ENCODE measurements at places on chromosomes 5 and 9.
A peak's percentile ranks its signal among the peaks of the same experiment; 100 is the strongest.

- no peak for DNase-seq
These were observed 2.3 kb downstream of the SLC44A1 start for GRCh38 chr9:105246656-105247173.

- DNase-seq: no peak
These were observed 111.1 kb downstream of the TLR4 start for GRCh38 chr9:117815315-117815714.

DNA sequence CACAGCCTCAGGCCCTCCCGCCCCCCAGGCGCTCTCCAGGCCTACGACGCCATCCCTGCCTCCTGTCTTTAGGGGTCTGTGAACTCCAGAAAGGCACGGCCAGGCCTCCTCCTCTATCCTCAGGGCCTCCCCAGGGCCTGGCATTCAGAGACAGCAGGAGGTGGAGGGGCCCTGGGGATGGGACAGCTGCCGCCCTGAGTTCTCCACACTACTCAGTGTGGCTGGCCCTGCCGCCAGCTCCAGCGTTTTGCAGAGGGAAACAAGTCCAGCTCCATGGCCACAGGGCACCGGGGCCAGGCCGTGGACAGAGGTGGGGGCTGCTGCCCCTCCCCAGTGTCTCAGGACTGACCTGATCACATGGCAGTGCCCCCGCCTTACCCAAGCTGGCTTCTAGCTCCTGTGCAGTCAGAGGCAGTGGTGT lies 16.4 kb downstream of the SH3GLB2 start:
- DNase-seq: no peak

DNA sequence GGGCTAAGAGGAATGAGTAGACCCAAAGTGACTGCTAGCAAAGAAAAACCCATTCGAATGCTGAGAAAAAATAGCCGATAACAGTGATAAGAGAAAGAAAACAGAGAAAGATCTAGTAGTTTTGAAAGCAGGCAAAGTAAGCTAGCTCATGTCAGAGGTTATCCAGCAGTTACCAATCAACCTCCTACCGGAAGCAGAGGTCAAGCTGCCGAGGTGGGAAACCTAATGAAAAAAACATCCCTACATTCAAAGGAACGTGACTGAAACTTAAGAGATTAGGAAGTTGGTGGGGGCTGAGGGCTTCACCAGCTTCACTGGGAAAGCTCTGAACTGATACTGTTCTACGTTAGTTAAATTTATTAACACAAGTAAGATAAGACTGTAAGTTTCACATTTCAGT lies 32.6 kb downstream of the SSBP2 start:
- no peak for DNase-seq

- DNase-seq: peak; percentile 40
These were observed 22.0 kb downstream of the PAPPA start for GRCh38 chr9:116175614-116176013.

GRCh38 chr9:37292896-37293295 lies 129.6 kb upstream of the GRHPR start:
- no peak for DNase-seq

DNA sequence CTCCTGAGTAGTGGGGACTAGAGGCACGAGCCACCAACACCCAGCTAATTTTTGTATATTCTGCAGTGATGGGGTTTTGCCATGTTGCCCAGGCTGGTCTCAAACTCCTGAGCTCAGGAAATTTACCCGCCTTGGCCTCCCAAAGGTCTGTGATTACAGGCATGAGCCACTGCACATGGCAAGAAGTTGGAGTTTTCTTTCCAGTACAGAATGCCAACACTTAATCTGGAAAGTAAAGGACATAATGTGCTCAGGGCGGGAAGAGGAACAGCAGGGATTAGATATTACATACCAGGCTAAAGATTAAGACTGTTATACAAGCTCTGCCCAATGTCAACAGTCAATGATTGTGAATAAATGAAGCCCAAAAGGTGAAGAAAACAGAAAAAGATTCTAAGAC lies 47.2 kb upstream of the AGXT2 start:
- DNase-seq: no peak

- peak; percentile 91 for DNase-seq
These were observed 156.1 kb upstream of the DAB2 start for GRCh38 chr5:39580702-39581453.

GRCh38 chr5:150510460-150511263 lies 2.7 kb downstream of the NDST1 start:
- DNase-seq: no peak

DNA sequence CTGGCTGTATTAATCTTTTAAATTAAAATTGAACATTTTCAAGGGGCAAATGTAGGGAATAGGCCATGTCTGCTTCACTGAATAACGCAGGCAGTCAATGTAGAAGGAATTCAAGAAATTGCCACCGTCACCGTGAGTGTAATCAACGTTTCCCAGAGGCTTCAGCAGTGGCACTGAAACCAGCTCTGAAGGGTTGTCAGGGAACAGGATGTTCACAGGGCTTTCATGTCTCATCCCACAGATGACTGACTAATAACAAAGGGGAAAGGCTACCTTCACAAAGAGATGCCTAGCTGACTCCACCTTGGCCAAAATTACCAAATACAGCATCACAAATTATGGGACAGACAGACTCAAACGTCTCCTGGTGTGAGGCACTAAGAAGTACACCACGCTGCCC lies 70.4 kb upstream of the SIMC1 start:
- DNase-seq: no peak

GRCh38 chr9:119284587-119285337 lies 84.5 kb downstream of the BRINP1 start:
- DNase-seq: no peak

DNA sequence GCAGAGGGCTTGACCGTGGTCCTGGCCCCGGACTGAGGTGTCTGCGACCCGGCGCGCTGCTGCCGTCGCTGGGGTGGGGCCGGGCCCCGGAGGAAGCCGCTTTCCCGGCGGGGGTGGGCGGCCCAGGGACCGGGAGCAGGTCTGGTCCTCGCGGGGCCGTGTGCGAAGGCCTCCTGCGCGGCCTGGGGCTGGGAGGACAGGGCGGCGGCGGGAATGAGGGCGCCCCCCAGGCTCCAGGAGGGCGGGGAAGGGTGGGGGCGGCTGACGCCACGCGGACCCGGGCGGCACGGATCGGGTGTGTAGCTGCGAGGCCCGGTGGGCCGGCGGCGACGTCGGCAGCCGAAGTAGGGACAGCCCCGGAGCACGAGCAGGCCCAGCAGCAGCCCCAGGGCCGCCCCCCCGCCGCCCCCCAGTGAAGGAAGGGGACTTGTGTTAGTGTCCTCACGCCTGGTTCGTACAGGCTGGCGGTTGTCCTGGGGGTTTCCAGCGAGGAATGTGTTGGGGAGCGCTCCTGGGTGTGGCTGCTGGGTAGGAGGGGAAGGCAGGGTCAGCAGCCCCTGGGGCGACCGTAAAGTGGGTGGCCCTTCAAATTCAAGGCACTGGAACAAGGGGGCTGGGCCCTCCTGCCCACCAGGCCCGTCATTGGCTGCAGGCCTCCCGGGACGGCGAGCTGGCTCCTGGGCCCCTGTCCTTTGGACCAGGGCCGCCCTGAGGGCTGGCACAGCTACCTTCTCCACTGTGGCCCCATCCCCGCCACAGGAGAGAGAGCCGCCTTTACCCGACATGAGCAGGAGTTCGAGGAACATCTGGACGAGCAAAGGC lies 597 bp upstream of the TMEM250 start:
- peak; percentile 49 for DNase-seq

- DNase-seq: no peak
These were observed 20.8 kb downstream of the CKMT2 start for GRCh38 chr5:81253875-81254274.

DNA sequence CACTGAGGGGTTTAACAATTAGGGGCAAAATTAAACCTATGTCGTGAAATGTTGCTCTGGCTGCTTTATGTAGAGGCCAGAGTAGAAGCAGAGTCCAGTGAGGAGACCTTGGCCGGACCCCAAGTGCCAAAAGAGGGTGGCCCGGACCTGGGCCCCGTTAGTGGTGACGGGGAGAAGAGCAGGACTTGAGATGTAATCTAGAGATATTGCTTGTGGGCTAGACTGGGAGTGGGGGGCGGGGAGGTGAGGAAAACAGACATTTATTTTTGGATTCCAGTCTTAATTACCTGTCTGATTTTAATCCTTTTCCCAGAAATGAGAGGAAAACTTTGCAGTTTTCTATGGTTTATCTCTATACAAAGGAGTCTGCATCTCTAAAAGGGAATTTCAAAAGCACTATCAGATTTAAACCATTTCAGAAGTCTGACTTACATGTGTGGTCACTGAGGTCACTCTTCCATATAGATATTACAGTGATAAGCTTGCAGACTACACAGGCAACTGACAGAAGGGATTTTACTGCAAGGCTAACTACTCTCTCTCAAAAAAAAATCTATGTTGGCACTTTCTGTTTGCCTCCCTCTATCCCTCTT lies 108.1 kb downstream of the MED27 start:
- DNase-seq: no peak

GRCh38 chr5:34524123-34524522 lies 132.0 kb upstream of the RAI14 start:
- DNase-seq: peak; percentile 80

- no peak for DNase-seq
These were observed 555.2 kb downstream of the ACTL7B start for GRCh38 chr9:108300306-108301287.

DNA sequence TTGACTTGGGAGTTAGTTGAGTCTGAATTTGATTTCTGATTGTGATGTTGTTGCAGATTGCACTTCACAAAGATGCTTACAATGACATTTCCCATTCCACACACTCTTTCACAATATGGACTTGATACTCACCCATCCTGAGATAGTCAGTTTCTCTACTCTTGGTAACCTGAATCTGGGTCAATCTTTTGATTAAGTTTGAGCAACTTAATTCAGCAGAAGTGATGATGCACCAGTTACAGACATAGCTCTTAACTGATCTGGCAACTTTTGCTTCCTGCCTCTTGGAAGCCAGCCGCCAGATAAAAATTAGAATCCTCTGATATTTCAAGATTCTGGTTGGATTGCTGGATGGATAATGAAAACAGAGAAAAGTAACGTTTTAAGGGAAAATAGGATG lies 79.7 kb upstream of the OSMR start:
- no peak for DNase-seq

DNA sequence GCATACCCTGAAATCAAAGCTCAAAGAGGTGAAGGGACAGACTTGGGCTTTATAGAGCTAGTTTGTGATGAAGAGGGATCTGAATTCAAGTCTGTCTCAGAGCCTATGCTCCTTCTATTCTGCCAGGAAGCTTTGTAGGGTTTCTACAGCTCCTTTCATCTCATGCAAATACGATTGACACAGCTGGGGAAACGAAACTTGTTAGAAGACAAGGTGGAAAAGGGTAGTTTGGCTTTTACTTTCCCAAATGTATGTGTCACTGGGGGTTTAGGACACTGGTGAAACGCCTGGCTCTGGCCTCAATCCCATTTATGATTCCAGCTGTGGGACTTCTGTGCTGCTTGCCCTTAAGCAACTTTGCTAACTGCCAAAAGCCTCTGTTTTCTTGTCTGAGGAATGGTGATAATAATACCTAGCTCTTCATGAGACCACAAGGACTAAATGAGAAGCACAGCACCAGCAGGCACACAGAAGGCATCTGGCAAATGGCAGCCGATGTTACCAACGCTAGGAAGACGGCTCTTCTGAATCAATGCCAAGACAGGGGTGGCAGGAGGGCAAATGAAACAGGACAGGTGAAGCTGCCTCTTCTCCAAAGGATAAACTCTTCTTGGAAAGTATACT lies 70.3 kb upstream of the EQTN start:
- DNase-seq: no peak

GRCh38 chr5:56384186-56384585 lies 151.1 kb upstream of the ANKRD55 start:
- no peak for DNase-seq

GRCh38 chr5:139648205-139649081 lies at the start of gene CXXC5:
TSS of gene CXXC5 (plus strand) at chr5:139648349. CDS start at chr5:139680524, 32,175 bp downstream.
- peak; percentile 94 for DNase-seq

DNA sequence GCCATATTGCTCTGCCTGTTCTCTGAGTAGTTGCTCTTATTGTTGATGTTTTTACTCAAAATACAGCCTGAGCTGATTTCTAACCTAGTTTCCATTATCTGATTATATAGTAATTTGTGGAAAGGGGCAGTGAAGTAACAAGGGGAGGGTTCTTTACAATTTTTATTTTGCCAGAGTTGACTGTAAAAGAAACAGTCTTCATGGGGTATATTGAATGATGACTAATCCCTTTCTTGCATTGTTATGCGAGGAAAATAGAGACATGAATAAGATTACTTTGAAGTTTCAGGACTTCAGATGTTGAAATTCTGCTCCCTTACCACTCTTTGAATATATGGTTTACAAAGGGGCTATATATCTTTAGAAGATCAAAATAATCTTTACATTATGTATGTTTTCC lies 9.1 kb upstream of the LRRC70 start:
- no peak for DNase-seq

- DNase-seq: no peak
These were observed 29.9 kb downstream of the LPAR1 start for GRCh38 chr9:111008158-111009075.

GRCh38 chr5:160352308-160352707 lies 18.1 kb downstream of the C1QTNF2 start:
- no peak for DNase-seq

GRCh38 chr5:173745557-173745956 lies 129.1 kb upstream of the BOD1 start:
- no peak for DNase-seq

- DNase-seq: no peak
These were observed 68.2 kb downstream of the FAM114A2 start for GRCh38 chr5:153970496-153970895.

- no peak for DNase-seq
These were observed 267.4 kb downstream of the HSPA4 start for GRCh38 chr5:133319244-133319643.

DNA sequence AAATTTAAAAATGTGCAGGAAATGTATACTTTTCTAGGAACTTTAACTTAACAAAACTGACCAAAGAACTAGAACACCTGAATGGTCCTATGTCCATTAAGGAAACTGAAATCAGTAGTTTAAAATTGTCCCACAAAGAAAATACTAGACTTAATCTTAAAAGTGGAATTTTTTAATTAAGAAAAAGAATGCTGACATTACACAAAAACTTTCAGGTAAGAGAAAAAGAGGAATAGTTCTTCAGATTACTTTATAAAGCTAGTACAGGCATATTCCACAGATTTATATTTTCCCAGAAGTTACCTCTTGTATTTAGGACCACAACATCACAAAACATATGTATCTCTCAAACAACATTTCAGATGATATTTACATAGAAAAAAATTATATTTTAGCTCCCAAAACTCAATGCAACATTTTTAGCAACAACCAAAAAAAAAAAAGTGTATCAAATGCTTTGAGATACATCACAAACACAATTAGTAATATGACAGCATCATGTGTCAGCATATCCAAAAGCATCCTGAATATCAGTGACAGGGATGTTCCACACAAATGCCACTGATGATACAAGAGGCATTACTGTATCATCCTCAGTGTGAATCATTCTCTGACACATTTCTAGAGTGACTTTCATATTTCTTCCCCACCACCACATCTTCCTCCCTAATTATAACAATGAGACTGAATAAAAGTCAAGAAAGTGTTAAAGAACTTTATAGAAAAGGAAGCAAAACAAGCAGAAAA lies 264.0 kb downstream of the EPB41L4A start:
- DNase-seq: no peak

- DNase-seq: peak; percentile 77
These were observed 37.0 kb downstream of the ADAMTS12 start for GRCh38 chr5:33854733-33855151.

GRCh38 chr9:5857928-5858327 lies 25.0 kb upstream of the ERMP1 start:
- DNase-seq: no peak

GRCh38 chr5:94395468-94395867 lies 222.9 kb downstream of the KIAA0825 start:
- DNase-seq: no peak

- no peak for DNase-seq
These were observed 64.5 kb upstream of the TGFBR1 start for GRCh38 chr9:99040251-99040900.

GRCh38 chr5:157648275-157648990 lies 3.8 kb downstream of the SOX30 start:
- DNase-seq: peak; percentile 16
